ENCODE measurements at places on chromosomes 5 and 9.

DNA sequence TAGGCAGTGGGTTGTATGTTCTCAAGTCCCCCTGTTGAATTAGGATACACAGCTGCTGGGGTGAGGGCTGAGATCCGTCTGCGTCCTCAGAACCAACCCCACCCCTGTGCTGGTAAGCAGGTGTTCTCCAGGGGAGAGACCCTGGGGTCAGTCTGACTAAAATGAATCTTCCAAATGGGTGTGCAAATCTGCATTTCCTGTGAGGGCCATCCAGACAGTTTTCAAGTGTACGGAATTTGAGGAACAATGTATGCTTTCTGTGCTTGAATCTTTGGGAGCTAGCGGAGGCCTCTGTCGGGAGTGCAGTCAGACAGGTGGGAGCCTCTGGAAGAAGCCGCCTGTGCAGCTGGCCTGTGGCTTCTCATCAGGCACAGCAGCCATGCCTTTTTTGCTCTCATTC lies 122.9 kb downstream of the MACROH2A1 start:
- H3K36me3 ChIP-seq: no peaks in the 10 kb centered on the region
- H3K27ac ChIP-seq: no peak overlapping the region
- no peak for DNase-seq
- no peaks in the 10 kb centered on the region for H3K4me1 ChIP-seq
- H3K4me3 ChIP-seq: no peak overlapping the region

DNA sequence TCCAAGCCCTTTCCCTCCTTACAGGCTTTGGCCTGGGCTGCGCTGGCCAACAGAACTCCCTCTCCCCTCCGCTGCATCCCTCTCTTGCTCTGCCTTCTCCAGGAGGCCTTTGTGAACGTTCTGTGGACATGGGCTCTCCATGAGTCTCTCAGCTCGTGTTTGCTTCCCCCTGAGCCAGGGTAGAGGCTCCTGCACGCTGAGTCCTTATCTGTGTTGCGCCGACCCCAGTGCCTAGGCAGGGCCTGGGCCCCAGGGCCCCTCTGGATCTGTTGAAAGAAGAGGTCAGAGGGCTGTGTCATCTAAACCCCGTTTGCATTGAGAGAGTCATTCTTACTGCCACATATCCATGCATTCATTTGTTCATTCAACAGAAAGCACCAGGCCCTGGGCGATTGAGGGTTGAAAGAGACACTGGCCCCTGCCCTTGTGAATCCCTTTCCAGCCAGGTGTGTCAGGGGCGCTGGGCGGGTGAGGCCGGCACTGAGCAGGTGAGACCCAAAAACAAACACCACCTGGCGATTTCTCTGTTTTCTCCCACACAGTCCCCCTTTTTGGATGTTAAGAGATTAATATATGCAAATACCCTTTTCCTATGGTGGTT lies 111.2 kb upstream of the IER5L start:
- H3K4me3 ChIP-seq: no peak overlapping the region
- no peak for DNase-seq
- no peak overlapping the region for H3K27ac ChIP-seq
- H3K27me3 ChIP-seq: no peaks in the 10 kb centered on the region

DNA sequence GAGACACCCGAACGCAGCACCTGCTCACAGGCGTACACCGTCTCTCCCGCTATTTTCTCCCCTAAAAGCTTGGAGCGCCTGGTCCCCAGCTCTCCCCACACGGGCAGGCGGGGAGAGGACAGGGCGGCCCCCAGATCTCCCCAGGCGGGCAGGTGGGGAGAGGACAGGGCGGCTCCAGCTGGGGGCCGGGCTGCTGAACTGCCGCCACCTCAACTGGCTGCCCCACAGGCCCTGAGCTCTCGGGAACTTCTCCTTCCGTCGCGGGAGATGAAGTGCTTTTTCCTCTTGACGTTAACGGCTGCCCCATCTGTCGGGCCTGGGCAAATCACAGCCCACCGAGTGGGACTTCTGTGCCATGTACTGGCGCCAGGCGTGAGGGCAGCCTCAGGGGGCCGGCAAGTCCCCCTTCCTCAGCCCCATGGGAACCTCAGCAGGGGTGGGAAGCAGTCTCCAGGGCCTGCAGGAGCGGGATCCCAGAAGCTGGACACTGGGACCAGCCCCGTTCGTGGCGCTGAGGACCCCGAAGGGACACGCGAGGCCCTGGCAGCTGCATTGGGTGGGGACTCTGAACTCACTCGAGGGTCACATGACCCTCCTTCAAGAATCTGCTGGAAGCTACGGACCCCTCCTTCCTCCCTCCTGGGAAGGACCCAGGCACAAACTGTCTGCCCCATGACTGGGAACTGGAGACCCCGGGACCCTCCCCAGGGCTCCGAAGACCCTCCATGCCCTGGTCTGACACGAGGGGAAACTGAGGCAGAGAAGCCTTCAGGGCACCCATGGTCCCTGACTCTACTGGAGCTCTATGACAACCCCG lies 5.7 kb upstream of the EGFL7 start:
- peak overlapping the region; percentile 41 for H3K4me3 ChIP-seq
- peak overlapping the region; percentile 91 for H3K27ac ChIP-seq
- peaks cover 24% of the 10 kb centered on the region for H3K27me3 ChIP-seq
- H3K4me1 ChIP-seq: peaks cover 9% of the 10 kb centered on the region
- DNase-seq: peak; percentile 67

DNA sequence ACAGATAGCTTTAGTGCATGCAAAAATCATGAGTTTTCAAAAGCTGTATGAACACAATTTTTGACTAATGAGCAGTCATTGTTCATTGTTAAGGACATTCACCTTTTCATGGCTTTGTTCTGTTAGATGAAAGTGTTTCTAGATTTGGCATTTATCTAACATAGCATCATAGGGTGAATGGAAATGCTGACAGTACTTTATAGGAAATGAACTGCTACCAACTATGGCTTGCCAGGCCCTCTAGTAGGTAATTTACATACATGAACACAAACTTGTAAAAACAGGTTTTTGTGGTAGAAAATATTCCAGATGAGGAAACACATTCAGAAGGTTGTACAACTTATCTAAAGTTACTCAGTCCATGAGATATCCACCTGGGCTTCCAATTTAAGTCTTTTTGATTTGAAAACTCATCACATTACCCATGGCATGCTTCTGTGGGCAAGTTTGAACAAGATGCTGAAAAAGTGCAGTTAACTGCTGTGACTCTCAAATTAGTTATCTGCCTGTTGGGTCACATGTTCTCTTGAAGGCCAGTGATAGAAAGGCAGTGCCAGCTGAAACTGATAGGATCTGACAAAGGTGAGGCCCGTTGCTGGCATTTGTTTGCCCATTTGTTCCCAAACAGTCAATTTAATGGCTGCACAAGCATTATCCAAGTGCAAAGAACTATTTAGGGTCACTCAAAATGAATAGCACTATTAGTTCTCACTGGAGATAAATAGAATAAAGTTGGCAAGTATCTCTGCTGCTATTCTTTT lies 399.1 kb downstream of the MAN2A1 start:
- DNase-seq: no peak
- H3K4me3 ChIP-seq: no peak overlapping the region
- H3K27ac ChIP-seq: no peak overlapping the region
- H3K27me3 ChIP-seq: no peaks in the 10 kb centered on the region
- no peaks in the 10 kb centered on the region for H3K4me1 ChIP-seq

GRCh38 chr5:33824516-33825195 lies 67.1 kb downstream of the ADAMTS12 start:
- no peaks in the 10 kb centered on the region for H3K36me3 ChIP-seq
- H3K4me3 ChIP-seq: no peak overlapping the region
- no peak for DNase-seq

DNA sequence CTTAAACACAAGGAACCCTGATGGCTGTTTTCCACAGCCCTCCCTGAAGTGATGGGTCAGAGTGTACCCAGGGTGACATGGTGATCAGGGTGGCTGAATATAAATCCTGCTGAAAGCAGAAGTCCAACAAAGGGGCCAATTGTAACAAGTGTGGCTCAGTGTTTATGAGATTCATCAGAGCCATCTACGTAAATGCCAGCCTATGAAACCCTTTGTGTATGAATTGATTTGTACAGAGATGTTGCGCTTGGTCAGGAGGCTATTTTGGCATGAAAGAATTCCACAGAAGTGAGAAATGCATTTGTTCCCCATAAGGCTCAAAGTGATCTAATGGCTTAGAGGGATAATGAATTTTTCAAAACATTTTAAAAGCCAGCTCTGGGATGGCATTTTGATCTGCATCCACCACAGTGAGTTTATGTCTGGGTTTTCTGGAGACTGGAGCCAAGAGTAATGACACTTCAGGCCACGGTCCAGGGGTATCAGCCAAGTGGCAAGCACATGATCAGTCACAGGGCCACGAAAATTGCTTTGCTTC lies 12.4 kb downstream of the PRUNE2 start:
- no peak overlapping the region for H3K27ac ChIP-seq
- H3K27me3 ChIP-seq: peaks cover 12% of the 10 kb centered on the region
- no peaks in the 10 kb centered on the region for H3K4me1 ChIP-seq
- no peak for DNase-seq
- no peaks in the 10 kb centered on the region for H3K36me3 ChIP-seq

DNA sequence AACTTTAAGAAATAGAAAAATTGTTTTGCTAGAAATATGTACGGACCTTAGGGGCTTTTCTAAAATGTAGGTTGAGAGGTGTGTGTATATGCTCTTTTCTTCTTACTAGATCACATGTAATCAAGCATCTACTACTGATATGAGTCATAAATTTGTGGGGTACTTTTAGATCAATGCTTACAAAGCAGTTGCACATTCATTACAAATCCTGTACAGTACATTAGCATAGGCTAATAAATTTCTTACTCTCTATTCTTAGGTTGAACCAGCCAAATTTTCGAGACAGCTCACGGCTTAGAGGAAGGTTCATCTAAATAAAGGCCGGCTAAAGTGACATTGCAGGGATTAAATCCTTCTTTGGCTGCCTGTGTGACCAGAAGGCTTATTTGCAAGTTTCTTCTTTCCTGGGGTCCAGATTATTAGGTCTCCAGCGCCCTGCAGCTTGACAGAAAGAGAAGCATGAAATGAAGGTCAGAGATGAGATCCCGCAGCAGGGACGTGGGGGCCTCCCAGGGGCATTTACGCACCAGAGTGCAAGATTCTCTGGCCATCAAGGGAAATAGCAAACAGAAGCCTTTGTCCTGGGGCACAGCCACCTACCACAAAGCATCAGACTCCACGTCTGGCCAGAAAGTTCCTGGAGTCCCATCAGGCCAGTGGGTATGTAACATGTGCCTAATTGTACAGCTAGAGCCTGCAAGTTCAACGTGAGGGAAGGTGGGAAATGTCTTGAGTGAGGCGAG lies 53.0 kb downstream of the NIM1K start:
- DNase-seq: no peak
- H3K27me3 ChIP-seq: no peaks in the 10 kb centered on the region
- H3K36me3 ChIP-seq: no peaks in the 10 kb centered on the region
- H3K27ac ChIP-seq: no peak overlapping the region

GRCh38 chr9:133752739-133753446 lies 14.7 kb upstream of the SARDH start:
- H3K4me1 ChIP-seq: peaks cover 3% of the 10 kb centered on the region
- peaks cover 5% of the 10 kb centered on the region for H3K27me3 ChIP-seq
- H3K36me3 ChIP-seq: no peaks in the 10 kb centered on the region
- H3K4me3 ChIP-seq: no peak overlapping the region
- no peak for DNase-seq
- no peak overlapping the region for H3K27ac ChIP-seq

- DNase-seq: no peak
- H3K4me3 ChIP-seq: no peak overlapping the region
- H3K27ac ChIP-seq: no peak overlapping the region
- no peaks in the 10 kb centered on the region for H3K36me3 ChIP-seq
- H3K27me3 ChIP-seq: no peaks in the 10 kb centered on the region
- no peaks in the 10 kb centered on the region for H3K4me1 ChIP-seq
Measured at GRCh38 chr5:83895860-83896259, 175.2 kb upstream of the HAPLN1 start.

DNA sequence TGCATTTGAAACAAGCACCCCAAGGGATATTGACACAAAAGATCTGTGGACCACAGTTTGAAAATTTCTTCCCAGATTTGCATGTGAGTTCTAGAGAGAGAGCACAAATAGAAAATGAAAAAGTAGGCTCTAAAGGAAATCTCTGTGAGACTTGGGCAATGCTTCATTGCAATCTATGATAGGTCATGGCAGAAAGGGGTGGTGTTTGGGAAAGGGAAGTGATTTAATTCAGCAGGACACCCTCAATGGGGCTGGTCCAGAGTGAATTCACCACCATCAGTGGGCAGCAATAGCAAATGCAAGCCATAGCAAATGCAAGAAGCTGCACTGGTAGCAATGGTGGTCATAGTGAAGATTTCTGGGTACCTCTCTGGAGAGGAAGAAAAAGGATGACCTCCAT lies 58.1 kb downstream of the ANKRD55 start:
- H3K4me3 ChIP-seq: no peak overlapping the region
- no peak for DNase-seq
- H3K36me3 ChIP-seq: no peaks in the 10 kb centered on the region
- H3K27me3 ChIP-seq: no peaks in the 10 kb centered on the region
- peaks cover 33% of the 10 kb centered on the region for H3K4me1 ChIP-seq

GRCh38 chr5:135978212-135978631 lies 23.4 kb upstream of the LECT2 start:
- H3K27ac ChIP-seq: no peak overlapping the region
- DNase-seq: no peak
- no peak overlapping the region for H3K4me3 ChIP-seq
- peaks cover 7% of the 10 kb centered on the region for H3K27me3 ChIP-seq
- no peaks in the 10 kb centered on the region for H3K4me1 ChIP-seq

GRCh38 chr5:32150366-32150765 lies 23.8 kb downstream of the GOLPH3 start:
- H3K27me3 ChIP-seq: no peaks in the 10 kb centered on the region
- H3K4me3 ChIP-seq: no peak overlapping the region
- peaks cover 49% of the 10 kb centered on the region for H3K4me1 ChIP-seq
- peaks cover 4% of the 10 kb centered on the region for H3K36me3 ChIP-seq

- peak overlapping the region; percentile 55 for H3K4me3 ChIP-seq
- peak overlapping the region; percentile 88 for H3K27ac ChIP-seq
- peak; percentile 66 for DNase-seq
- no peaks in the 10 kb centered on the region for H3K27me3 ChIP-seq
- no peaks in the 10 kb centered on the region for H3K36me3 ChIP-seq
Measured at GRCh38 chr5:100900142-100900795, 2.8 kb downstream of the ST8SIA4 start.

GRCh38 chr5:36323926-36324781 lies 22.5 kb upstream of the RANBP3L start:
- no peaks in the 10 kb centered on the region for H3K4me1 ChIP-seq
- H3K27me3 ChIP-seq: no peaks in the 10 kb centered on the region
- DNase-seq: no peak
- H3K27ac ChIP-seq: no peak overlapping the region
- no peak overlapping the region for H3K4me3 ChIP-seq

- H3K4me3 ChIP-seq: peak overlapping the region; percentile 25
- no peaks in the 10 kb centered on the region for H3K36me3 ChIP-seq
- H3K4me1 ChIP-seq: peaks cover 5% of the 10 kb centered on the region
- H3K27me3 ChIP-seq: no peaks in the 10 kb centered on the region
- peak overlapping the region; percentile 38 for H3K27ac ChIP-seq
Measured at GRCh38 chr5:10595293-10595671, 31.4 kb downstream of the ANKRD33B start.
